Osteocyte (in vitro differentiated cells): ENCODE measurements at places on chromosomes 3 and 15. TPM values are rescaled to one million over a fixed set of nuclear protein-coding genes. Genes with fewer than 3 reads are reported as not detected.

DNA sequence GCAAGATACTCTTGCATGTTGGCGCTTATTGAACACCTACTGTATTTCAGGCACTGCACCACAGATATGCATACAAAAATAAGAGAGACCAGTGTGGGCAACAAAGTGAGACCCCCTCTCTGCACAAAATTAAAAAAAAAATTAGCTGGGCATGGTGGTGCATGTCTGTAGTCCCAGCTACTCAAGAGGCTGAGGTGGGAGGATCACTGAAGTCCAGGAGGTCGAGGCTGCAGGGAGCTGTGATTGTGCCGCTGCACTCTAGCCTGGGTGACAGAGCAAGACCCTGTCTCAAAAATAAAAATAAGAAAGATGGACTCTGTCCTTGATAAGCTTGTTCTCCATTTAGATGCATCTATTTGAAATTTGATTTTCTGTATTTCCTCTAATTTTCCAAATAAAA, 20.8 kb downstream of the FEM1B start:
- peak; percentile 27 for DNase-seq

The CLRN1 gene
- not detected in 2 replicates for total RNA-seq

The PLSCR5 gene
- not detected in 2 replicates for total RNA-seq

DNA sequence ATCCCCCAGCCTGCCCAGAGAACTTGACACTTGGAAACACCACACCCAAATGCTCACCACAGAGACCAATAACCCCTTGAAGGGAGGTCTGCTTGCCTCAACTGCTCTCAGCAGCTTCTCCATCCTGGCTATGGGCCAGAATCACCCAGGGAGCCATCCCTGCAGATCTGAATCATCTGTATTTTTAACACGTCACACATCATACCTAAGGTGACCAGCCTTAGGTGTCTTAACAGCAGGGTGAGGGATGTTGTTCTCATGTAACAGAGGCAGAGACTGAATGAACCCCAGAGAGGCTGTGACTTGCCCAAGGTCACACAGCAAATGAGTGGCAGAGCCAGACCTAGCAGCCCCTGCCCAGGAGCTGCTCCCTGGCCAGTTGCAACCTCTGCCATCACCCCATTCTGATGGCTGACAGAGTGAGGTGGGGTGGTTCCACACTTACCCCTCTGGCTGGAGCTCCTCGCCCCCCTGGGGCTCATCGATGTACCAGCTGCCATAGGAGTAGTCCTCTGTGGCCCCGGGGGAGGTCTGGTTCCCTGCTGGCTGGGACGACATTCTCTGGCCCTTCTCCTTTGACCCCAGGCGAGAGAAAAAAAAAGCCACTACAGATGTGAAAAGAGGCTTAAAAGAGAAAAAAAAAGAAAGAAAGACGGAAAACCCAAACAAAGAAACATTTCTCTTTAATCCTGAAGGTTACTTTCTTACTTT, 722 bp downstream of the STRA6 start:
- no peak for DNase-seq

DNA sequence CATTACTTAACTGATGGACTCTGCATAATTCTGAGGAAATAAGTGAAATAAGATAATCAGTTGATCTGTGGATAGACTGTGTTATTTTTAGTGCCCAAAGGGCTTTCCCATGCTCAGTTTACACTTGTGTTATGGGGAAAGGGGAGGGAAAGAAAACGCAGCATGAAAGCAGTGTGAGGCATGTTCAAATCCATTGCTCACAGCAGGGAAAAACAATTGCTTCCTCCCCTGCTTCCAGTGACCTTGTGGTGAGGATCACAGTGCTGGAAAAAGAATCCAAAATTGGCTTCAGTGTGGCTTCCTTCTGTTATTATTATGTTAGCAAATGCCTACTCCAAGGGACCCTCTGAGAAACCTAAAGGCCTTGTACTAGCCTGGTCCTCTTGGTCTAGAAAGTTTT, 285.1 kb upstream of the CDIN1 start:
- no peak for DNase-seq

The CHRFAM7A gene
- total RNA-seq, result 1.7 and 3.4 TPM in 2 replicates

DNA sequence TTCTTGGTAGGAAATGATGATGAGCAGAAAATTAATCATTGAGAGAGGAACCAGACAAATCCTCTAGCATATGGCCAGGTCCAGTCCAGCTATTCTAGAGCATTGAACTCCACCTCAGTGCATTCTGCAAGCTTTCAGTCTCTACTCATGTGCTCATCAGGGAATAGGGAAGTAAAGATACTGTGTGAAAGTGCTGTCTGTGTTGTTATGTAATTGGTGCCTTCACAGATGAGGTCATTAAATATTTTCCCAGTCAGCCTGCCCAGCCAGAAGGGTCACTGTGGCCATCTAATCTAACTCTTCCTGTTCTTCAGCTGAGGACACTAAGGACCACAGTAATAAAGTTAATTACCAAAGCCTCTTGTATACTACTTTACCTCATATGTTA, 28.2 kb downstream of the C3orf62 start:
- no peak for DNase-seq

- DNase-seq, result no peak
These were observed 78.3 kb downstream of the WNT7A start for GRCh38 chr3:13801361-13802204.

DNA sequence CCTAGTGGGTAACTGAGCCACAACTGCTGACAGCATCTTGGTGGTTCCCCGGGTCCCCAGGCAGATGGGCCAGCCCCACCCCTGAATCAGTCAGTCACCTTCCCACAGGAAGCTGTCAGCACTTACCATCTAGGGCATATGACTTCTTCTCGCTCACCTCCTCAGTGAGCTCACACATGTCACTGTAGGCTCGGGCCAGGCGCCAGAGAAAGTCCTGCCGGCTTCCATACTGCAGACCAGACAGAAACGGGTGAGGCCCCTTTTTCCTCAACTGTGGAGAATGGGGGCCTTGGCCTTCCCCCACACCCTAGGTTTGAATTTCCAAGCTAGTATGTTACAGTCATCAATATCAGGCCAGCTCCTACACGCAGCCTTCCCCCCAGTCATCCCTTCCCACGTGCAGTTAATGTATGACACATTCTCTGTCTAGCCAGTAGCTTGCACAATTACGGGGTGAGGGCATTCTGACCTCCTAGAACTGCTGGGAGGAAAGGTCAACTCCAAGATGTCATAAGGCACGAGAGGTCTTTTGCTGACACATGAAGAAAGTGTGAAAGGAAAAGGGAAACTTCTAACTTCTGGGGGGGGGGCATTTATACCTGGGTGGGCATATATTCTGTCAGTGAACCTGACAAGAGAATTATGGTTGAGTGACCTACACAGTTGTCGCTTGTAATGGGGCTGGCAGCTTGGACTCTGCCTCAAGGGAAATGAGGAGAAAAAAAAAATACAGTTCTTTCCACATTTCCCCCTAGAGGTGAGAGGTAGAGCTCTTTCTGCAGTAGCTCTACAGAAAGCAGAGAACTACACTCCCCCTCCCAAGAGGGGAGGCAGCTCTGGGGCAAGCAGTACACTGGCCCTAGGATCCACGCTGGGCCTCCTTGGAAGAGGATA, 10.9 kb downstream of the RMDN3 start:
- no peak for DNase-seq

The CCNB2 gene
- 12.2 and 12.7 TPM in 2 replicates for total RNA-seq

DNA sequence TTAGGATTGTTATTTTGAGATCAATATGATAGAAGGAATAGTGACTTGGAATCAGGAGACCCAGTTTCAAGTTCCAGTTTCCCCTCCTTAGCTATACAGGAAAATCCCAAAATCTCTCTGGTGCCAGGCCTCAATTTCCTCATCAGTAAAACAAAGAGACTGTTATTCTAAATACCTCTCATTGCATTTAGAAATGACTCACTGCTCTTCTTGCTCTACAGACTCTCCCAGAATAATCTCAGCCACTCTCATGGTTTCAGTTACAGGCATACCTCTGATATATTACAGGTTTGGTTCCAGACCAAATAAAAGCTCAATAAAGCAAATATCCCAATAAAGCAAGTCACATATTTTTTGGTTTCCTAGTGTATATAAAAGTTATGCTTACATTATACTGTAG, 28.3 kb downstream of the IMPG2 start:
- DNase-seq, result no peak

The OXTR gene
- 23.8 and 24.0 TPM in 2 replicates for total RNA-seq

The SLC38A3 gene
- 3.9 and 4.5 TPM in 2 replicates for total RNA-seq

- DNase-seq, result no peak
These were observed 142.1 kb downstream of the NUP210 start for GRCh38 chr3:13277860-13278531.

DNA sequence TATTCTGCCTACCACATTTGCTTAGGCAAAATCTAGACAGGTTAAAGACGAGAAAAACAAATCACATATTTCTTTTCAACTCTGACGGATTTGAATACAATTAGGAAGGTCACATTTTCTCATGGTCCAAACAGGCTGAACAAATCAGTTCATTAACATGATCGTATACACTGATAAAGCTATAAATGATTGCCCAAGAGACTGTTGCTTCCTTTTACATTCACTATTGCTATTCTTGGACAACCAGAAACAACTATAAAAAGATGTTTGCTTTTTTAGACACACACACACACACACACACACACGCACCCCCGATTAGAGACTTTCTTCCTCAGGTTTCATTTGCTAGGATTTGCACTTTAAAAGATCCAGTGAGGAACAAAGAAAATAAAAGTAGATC, 122.3 kb upstream of the BHLHE40 start:
- no peak for DNase-seq

- DNase-seq, result peak; percentile 86
These were observed 9.5 kb downstream of the RPS17 start for GRCh38 chr15:82530606-82531379.

The MGLL gene
- total RNA-seq, result 102 and 112 TPM in 2 replicates

GRCh38 chr3:140529096-140529495, 148.8 kb upstream of the TRIM42 start:
- peak; percentile 91 for DNase-seq

The LRIG1 gene
- 60.8 and 64.2 TPM in 2 replicates for total RNA-seq

The TUSC2 gene
- 16.9 and 18.3 TPM in 2 replicates for total RNA-seq

GRCh38 chr15:68880382-68880781, 49.9 kb upstream of the SPESP1 start:
- no peak for DNase-seq

The CRTC3 gene
- 45.6 and 48.6 TPM in 2 replicates for total RNA-seq

The SCAANT1 gene
- total RNA-seq, result not detected in 2 replicates

DNA sequence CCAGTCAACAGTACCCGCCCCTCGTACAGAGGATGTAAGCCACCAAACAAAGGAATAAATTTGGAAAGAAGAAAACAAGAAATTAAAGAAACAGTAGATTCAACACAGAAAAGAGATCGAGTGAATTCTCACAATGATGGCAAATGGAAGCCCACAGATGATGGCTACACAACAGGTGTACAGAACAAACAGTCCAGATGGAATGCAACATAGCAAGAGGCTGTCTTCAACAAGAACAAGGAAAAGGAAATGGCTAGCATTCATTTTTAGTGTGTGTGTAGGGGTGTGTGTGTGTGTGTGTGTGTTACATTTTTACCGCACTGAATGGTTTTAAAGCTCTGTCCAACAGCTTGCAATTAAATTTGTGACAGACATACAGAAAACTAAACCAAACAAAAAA, 12.9 kb downstream of the NEDD4 start:
- no peak for DNase-seq

- DNase-seq, result no peak
These were observed 10.8 kb downstream of the SHISA5 start for GRCh38 chr3:48493203-48493501.

The CCR3 gene
- not detected in 2 replicates for total RNA-seq

The SEMA7A gene
- 0.37 and 0.51 TPM in 2 replicates for total RNA-seq

DNA sequence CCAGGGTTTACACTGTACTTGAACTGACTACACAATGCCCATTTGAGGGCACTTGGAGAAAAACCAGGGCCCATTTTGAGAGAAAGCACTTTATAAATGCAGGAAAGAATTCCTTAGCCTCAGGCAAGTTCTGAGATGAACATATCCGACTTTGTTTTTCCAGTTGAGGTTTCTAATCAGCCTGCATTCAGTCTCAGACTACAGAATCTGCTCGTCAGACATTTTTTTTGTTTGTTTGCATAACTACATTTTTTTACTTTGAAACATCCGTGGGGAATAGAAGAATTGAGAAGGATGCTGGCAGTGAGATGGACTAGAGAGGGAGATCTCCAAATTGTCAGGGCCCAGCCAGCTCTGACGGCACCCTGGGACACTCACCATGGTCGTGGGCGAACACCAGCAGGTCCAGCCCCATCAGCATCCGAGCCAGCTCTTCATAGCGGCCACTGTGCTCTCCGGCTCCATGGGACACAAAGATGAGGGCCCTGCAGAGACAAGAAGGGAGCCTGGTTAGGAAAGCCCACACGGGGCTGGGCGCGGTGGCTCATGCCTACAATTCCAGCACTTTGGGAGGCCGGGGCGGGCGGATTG, 40.8 kb downstream of the MGLL start:
- no peak for DNase-seq

- peak; percentile 78 for DNase-seq
These were observed 22.4 kb upstream of the CELF6 start for GRCh38 chr15:72342385-72342784.

The OCA2 gene
- total RNA-seq, result 0.76 and 1.2 TPM in 2 replicates

- peak; percentile 86 for DNase-seq
These were observed 225.5 kb upstream of the IL12A start for GRCh38 chr3:159763011-159763601.

The CGGBP1 gene
- total RNA-seq, result 80.3 and 84.6 TPM in 2 replicates

DNA sequence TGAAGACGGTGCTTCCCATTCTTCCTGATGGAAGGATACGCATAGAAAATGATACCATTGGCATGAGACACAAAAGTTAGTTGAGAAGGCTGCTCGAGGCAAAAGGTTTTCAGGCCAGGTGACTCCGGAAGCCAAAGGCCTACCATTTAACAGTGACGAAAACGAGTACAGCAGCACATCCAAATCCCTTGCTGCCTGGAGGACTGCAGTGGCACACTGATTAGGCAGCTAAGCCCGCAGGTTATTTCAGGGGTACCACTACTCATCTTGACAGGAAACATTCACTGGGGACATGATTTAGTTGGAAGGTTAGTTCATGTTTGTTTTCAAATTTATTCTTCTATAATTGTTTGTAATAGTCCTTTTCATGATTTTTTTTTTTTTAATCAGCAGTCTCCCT, 59.9 kb upstream of the BCHE start:
- no peak for DNase-seq

The CDHR4 gene
- not detected in 2 replicates for total RNA-seq

The NME9 gene
- not detected in 2 replicates for total RNA-seq

- DNase-seq, result no peak
These were observed 233.4 kb upstream of the TBL1XR1 start for GRCh38 chr3:177430653-177431052.

DNA sequence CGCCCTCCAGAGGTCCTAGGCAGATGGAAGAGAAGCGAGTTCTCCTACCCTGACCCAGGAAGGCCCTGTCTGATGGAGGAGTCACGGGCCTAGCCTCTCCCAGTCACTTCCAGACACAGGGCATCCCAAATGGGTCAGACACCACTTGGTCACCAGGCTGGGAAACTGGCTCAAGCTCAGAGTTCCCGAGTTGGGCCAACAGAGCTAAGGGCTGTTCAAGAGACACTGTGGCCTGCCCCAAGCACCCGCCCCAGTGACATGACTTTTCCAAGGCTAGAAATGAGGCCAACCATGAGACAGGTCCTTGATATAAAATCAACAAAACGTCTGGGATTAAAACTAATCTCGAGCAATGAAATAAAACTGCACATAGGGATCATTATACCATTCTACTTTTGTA, 113.8 kb downstream of the IQSEC1 start:
- DNase-seq, result no peak

The NRG4 gene
- not detected in 2 replicates for total RNA-seq
